ENCODE measurements at places on chromosomes 13 and 19.

- DNase-seq = no peak
Measured at GRCh38 chr19:7140137-7140536, 70.6 kb downstream of the ZNF557 start.

DNA sequence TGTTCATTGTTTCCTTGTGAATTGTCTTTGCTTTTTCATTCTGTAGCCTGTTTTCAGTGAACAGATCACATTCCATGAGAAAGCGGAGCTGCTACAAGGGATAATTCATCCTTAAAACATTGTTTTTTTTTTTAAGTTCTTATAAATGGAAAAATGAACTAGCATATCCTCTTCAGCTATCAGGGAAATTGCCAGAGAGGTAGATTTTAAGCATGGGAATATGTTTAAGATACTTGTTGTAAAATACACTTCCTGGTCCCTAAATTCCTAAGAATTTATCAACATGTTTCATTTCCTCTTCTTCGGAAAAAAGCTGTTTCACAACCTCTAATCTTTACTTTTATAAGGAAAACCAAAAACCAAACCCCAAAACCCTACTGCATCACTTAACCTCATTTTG is 238.0 kb downstream of the POSTN start:
- no peak for DNase-seq

DNA sequence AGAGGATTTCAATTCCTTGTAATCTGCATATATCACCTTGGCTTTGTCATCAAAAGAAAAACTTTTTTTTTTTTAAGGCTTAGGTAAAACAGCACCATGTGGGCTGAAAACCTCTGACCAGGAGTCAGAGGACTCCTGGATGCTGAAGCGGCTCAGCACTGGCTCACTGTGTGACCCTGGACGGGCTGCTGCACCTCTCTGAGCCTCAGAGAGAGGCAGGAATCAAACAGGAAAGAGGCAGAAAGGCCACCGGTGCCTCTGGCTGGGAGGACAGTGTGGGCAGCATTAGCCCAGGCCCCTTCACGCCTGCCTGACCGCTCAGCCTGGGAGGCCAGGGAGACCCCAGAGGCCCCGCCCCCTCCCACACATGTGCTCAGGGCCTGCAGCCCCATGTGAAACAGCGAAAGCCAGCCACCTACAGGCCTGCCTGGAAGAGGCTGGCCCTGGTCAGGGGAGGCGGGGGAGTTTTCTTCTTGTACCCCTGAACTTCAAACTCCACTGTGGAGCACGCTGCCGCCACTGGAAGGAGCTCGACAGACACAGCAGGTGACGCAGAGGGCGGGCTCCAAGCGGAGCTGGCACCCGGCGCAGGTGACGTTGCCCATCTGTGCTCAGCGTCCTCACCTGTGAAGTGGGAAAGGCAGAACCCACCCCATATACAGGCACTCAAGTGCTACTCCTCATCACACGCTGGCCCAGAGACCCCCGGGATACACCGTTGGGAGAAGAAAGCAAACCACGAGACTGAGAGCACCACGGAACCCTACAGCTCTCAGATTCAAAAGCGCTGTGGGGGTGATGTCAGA is 39.7 kb downstream of the MLLT1 start:
- DNase-seq = no peak

DNA sequence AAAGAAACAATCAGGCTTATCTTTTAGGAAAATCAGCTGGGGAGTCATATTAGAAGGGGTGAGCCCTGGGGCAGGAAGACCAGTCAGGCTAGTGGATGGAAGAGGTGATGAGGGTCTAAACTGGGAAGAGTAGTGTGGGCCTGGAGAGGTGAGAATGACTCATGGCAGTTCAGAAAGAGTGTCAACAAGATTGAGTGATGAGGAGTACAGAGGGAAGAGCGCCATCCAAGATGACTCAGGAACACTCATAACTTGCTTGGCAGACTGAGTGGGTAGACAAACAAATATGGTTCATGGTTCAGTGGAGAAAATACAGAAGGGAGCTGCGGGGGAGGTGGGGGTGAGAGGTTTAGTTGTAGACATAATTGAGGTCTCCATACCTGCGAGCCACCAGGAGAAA is 17.3 kb upstream of the CLDN10 start:
- no peak for DNase-seq

DNA sequence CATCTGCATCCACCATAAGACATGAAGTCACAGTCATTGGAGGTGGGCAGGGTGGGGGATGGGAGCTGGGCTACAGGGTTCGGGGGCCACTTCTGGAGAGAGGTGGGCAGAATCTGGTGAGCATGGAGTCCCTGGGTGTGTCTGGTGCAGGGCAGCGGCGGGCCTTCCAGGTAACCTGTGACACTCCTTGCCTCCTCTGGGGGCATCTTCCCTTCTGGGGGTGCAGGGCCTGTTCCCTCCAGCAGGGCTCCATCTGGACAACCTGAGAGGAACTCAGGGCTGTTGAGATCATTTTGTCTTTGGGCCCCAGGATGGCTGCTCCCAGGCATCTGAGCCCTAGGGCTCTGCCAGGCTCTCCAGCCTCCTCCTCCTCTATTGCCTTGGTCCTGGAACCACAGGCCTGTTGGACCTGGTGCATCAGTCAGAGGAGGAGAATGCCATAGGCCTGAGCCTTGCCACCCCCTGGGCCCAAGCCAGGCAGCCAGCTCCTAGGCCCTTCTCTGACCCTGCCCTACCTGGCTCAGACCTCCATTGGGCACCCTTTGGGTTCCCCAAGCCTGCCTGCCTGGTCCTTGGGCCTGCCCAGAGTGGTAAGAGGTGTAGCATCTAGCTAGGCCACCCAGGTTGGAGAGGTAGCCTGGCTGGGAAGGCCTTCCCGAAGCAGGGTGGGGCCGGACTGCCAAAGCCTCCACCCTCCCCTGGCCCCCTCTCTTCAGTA is 13.4 kb downstream of the LYL1 start:
- DNase-seq = no peak

- peak; percentile 67 for DNase-seq
Measured at GRCh38 chr19:4352701-4353121, 9.3 kb downstream of the MPND start.

DNA sequence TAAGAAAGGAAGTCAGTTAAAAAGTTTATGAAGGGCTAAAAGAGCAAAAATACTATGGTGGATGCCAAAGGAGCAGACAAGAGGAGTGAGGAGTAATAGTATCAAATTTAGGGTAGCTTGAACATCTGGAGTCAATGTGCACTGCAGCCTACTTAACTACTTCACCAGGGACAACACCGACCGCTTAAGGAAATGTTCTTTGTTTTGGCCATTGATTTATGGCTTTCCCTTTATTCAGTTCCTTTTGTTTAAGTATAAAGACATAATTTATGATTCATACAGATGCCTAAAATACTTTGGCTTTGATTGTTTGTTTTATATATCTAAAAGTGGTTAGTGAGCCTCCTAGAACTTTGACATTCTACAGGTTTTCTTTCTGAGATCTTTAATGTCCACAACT is 276.3 kb upstream of the PRR20A start:
- DNase-seq = no peak

DNA sequence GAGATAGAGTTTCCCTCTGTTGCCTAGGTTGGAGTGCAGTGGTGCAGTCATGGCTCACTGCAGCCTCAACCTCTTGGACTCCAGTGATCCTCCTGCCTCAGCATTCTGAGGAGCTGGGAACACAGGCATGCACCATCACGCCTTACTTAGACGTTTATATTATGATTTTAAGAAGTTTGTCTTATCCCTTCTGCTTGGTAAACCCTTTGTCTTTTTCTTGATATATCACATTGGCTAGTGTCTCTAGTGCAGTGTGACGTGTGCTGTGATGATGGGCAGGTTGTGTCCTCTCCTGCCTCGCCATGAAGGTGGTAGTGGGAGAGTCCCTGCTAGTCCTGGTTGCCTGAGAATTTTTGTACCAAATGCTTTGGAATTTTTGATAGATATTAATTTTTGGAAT is 93.9 kb downstream of the KDM4B start:
- no peak for DNase-seq

GRCh38 chr19:6278740-6279619 is 795 bp downstream of the MLLT1 start:
- DNase-seq = peak; percentile 70

DNA sequence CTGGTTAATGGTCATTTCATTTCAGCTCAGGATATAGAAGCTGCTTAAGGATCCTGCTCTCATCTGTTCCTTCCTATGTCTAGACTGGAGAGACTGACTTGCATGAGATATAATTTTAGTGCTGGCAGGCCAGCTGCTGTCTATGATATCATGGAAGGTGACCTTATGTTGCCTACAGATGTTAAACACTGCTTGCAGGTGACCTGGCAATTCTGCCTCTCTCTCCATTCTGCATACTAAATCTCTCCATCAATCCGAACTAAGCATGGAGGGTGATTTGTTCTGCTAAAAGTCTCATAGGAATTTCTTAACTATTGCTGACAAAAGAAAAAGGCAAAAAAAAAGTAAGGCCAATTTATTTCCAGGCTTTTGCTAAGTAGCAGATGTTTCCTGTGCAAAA is 81.0 kb downstream of the CCNA1 start:
- DNase-seq = no peak
